ENCODE measurements at places on chromosomes 16 and 17. TPM values are rescaled to one million over a fixed set of nuclear protein-coding genes. Genes with fewer than 3 reads are reported as not detected.

- no peak for DNase-seq
These were observed 389.5 kb downstream of the TMEM114 start for GRCh38 chr16:8200839-8201238.

DNA sequence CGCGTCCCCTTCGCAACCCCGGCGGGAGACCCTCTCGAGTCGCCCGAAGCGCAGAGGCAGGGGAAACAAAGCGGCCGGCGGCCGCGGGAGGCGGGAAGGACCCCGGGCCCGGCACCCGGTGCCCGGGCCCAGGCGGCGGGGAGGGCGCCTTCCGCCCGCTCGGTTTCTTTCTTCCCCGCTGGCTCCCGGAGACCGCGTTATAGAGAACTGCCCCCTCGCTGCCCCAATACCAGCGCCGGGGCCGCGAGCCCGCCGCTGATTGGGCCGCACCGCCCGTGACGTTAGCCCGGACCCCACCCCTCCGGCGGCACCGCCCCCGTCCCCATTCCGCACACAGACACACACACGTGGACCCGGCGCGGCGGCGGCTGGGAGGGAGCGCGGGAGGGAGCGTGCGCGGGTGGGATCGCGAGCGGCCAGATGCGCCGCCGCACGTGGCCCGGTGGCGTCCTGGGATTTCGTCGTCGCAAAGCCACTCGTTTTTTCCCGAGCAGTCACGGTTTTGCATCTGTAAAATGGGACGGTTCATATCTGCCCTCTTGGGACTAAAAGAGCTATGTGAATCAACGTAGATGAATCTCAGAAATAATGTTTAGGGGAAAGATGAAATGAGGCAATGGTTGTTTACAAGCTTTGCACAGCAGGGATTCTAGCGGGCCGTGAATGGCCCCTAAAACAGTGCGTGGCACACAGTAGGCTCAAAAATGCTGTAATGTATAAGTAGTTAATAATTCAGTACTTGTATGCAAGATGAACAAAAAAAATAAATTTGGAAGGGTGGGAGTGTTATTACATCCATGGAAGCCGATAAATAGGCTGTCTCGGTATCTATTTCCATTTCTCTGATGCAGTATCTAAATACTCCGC, at the start of gene EPOP:
Gene EPOP (minus strand): TSS at position 209 of the 867 bp plus-strand sequence. CDS start 462 bp downstream, outside the sequence.
- DNase-seq: peak; percentile 94

- peak; percentile 88 for DNase-seq
These were observed 37.7 kb downstream of the RNF135 start for GRCh38 chr17:31008374-31009041.

The TEDC2 gene
- not detected for total RNA-seq

DNA sequence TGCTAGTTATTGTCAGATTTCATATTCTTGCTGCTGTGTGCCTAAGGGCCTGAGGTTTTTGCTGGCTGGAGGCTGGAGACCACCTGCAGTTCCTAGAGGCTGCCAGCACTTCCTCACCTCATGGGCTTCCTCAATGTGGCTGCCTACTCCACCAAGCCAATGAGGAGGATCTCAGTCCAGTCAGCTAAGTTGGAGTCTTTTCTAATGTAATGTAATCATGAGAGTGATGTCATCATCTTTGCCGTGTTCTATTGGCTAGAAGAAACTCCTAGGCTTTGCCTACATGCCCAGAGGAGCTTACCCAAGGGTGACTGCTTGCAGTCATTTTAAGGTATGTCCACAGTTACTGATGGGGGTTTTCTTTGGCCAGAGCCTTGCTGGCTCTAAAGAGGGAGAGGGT, 53.0 kb downstream of the SOCS3 start:
- DNase-seq: no peak

DNA sequence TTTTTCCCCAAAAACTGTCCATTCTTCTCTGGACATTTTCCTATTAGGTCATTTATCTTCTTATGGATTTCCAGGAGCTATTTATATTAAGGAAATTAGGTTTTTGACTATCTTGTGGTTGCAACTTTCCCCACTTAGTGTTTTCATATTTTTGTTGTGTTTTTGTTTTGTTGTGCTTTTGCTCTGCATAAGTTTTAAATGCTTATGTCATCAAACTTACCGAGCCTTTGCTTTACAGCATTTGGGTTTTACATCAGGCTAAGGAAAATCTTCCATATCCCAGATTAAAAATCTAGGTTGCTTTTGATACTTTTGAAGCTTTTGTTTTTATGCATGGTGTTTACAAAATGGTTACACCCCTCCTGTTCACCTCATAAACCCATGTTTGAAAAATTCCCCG, 27.5 kb downstream of the MAF start:
- DNase-seq: no peak

The ABCA9 gene
- total RNA-seq: 11.1 TPM

The CD300LB gene
- total RNA-seq: 1.3 TPM

DNA sequence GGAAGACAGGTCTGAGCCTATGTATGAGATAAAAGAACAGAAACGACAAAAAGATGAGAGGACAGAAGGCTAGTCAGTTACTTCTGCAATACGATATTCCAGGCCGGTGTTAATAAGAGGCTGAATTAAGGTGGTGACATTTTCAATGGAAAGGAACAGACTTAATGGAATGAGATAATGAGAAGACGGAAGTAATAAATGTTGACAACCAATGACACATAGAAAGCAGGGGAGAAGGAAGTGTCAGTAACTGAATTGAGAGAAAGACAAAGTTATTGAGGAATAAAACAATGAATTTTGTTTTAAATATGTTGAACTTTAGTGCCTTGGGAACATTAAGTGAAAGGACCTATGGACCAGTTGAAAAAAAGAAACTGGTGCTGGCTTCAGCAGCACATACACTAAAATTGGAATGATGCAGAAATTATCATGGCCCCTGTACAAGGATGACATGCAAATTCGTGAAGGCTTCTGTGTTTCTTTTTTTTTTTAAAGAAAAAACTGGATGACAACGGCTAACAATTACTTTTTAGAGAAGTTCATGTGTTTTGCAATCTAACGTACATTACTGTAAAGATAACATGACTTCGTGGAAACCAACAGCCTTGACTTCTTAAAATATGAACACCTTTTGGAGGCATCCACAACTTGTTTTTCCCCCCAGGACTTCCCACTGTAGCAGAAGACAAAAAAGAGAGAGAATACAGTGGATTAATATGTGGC, 18.5 kb upstream of the CPD start:
- no peak for DNase-seq

GRCh38 chr17:30344283-30345088, 10.6 kb upstream of the TMIGD1 start:
- peak; percentile 72 for DNase-seq

DNA sequence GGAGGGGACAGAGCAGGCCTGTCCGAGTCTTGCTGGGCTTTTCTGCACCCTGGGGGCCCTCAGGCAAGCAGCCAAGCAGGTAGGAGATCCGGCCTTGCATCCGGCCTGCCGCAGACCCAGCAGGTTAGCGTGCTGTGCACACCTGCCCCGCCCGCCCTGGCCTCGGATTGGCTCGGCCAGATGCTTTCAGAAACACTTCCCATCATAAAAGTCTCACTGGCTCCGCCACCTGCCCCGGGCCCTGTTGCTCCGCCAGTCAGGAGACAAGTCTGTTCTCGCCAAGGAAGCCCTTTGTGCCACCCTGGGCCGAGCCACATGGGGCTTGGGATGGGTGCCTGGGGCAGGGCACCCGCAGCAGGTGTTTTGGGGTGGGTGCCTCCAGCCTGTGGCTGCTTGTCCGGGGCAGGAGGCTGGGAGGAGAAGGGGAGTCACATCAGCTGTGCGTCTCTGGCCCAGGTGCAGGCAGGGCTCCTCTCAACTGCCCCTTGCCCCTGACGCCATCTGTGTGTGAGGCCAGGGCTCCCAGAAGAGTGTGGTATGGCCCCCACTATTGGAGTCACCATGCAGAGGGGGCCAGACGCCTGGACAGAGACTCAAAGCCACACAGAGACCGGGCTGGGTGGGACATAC, 228.2 kb upstream of the GSE1 start:
- DNase-seq: peak; percentile 62

GRCh38 chr16:77970371-77970770, 52.0 kb upstream of the CLEC3A start:
- DNase-seq: no peak

DNA sequence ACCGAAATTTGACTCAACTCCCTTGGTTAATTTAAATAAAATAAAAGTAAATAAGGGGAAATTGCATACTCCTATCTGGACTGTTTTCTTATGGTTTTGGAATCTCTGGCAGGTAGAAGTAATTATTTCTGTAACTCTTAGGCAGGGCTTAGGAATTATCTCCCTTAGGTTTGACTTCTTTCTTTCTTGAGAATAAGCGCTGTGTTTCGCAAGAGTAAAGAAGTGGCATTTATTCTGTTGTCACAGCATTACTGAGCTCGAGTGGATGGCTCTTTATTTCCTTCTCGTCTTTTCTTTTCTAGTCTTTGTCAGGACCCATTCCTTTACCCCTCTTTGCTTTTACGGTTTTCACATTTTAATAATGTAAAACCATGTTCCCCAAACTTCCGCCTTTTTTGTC, 633.2 kb downstream of the WWOX start:
- no peak for DNase-seq

The KRT222 gene
- 1.3 TPM for total RNA-seq

The TMC8 gene
- total RNA-seq: 26.6 TPM

Data from upper lobe of right lung (tissue), 1 donor.